ENCODE measurements at places on chromosomes 2 and 18. TPM values are rescaled to one million over a fixed set of nuclear protein-coding genes. Genes with fewer than 3 reads are reported as not detected.

The ABI2 gene
- 35.7 TPM for polyA plus RNA-seq

The CAPN13 gene
- not detected for polyA plus RNA-seq

DNA sequence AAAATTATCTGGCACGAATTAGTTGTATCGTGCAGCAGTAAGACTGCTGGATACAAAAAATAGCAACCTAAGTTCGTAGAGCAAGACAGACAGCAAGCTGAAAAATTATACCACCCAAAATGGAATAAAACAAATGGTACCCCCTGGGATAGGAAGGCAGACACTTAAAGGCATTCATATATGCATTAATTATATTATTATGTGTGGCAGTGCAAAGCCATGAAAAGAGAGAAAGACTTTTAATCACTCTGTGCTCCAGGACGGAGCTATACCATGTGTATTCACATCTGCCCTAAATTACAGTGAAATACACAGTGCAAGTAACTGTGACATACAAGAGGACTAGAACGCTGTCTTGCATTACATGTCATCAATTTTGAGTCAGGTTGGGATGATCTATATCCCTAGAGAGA, 235.9 kb downstream of the GULP1 start:
- DNase-seq = no peak

DNA sequence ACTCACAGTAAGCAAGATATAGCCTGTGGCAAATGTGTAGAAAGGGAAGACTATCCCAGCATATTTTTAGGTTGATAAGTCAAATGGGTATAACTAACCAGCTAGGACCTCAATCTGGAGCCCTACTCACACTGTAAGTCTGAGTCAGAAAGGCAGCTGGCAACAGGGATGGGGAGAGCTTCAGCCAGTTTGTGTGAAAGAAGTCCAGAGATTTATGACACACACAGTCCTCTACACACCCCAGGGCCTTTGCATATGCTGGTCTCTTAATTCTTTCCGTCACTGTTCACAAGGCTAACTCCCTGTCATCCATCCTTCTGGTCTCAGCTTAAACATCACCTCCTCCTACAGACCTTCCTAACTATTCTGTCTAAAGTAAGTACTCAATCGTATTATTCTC, 5.9 kb upstream of the TCF4 start:
- DNase-seq = no peak

The CHRND gene
- polyA plus RNA-seq = not detected

All from endothelial cell of umbilical vein (primary cell).